ENCODE measurements at places on chromosomes 7 and 10.

DNA sequence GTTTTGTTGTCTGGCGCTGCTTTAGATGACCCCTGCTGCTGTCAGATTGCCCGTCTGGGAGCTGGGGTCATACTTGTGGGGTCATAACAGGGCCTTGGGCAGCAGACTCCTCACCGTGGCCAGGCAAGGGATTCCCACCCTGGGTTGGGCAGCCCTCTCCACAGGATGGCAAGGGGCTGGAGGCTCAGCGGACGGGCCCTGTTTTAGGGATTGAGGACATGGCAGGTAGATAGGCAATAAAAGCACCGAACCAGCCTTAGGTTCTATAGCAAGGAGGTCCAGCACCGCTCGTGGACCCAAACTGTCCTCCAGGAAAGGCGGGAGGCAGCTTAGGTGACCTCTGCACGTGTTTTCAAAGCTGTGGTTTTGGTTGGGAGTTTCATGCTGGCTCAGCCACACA lies 60.0 kb downstream of the GRK5 start:
- DNase-seq: no peak

GRCh38 chr7:130362251-130362816 lies 17.7 kb downstream of the CPA5 start:
- DNase-seq: no peak

- DNase-seq: peak; percentile 75
Observed at GRCh38 chr10:68208424-68209042, 23.4 kb downstream of the ATOH7 start.

- no peak for DNase-seq
Observed at GRCh38 chr7:111146136-111146535, 55.2 kb downstream of the LRRN3 start.

DNA sequence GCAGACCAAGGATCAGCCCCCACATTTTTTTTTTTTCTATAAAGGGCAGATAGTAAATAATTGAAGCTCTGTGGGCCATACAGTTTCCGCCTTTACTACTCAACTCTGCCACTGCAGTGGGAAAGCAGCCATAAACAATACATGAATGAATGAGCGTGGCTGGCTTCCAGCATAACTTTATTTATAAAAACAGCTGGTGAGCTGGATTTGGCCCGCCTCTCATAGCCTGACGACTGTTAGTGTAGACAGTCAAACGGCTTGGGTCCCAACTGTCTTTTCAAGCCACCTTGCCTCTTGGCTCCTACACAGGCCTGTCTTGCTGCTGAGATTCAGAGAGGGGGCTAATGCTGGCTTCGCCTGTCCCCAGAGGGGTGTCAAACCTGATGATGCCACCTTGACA lies 169.8 kb upstream of the GPR26 start:
- no peak for DNase-seq

DNA sequence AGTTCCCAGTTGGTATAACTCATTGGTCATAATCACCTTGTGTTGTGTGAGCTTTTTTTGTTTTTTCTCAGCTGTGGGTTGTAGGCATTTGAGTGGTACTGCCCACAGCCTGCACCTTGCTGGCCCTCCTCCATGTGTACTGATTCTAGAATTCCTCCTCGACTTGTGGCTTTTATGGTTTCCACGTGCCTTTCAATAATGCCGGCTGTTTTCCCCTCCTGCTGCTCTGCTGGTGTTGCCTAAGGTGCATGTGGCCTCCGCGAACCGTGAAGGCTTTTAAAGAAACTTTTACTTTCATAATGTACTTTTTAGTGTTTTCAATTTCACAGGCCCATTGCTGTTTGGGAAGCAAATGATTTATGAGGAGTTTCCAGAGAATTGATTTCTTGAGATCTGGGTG lies 518.0 kb downstream of the REEP3 start:
- no peak for DNase-seq

GRCh38 chr10:102247734-102248133 lies 2.4 kb downstream of the GBF1 start:
- DNase-seq: no peak

DNA sequence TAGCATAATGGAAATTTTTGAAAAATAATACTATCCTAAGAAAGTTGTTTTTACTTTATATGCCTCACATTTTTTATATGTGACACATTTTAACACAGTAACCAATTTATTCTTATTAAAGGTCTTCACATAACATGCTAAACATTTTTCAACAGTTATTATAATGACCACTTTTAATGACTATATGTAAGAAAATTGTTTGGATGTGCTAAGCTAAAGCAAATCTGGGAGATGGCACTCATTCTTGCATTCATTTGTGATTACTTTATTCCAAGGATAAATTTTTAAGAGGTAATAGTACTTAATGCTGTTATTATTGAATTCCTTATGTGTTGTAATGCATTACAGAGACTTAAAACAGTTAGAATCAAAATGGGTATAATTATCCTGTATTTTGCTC lies 88.1 kb downstream of the ANKIB1 start:
- DNase-seq: no peak

DNA sequence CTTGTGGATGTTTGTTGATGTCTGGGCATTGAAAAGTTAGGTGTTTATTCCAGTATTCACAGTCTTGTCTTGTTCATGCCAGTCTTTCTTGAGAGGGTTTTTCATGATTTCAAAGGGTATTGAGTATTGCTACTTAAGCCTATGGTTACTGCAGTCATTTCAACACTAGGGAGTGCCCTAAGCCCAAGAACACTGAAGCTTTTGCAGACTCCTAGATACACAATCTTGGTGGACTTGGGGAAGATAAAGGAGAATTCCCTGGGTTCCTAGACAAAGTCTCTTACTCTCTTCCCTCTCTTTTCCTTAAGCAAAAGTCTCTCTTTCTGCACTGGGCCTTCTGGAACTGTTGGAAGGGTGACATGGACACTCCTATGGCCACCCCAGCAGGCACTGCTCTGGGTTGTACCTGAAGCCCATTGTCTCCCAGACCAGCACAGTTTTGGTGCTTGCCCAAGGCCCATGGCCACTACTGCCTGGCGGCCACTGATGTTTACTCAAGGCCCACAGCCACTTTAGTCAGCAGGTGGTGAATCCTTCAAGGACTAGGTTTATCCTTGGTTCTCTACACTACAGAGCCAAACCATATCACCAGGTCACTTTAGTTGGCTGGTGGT lies 24.9 kb downstream of the SAMD9 start:
- peak; percentile 41 for DNase-seq

- peak; percentile 75 for DNase-seq
Observed at GRCh38 chr10:99975942-99976809, 33.6 kb downstream of the DNMBP start.

- DNase-seq: peak; percentile 5
Observed at GRCh38 chr7:128962899-128963298, 25.2 kb downstream of the IRF5 start.

DNA sequence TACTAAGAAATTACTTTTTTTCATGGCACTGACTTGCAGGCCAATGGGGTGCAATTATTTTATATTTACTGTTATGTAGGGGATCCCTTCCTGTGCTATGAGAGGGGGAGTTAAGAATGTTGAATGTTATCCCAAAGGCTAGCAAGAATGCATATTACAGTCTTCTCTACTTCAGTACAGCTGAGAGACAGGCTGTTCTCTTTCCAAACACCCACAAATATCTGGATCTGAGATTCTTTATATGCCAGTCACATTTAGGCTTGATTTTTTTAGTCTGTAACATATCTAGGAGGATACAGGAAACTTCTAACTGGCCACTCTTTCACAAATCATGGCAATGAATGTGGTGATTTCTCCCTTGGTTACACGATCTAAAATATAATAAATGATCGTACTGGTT lies 266.4 kb upstream of the FZD8 start:
- DNase-seq: no peak

DNA sequence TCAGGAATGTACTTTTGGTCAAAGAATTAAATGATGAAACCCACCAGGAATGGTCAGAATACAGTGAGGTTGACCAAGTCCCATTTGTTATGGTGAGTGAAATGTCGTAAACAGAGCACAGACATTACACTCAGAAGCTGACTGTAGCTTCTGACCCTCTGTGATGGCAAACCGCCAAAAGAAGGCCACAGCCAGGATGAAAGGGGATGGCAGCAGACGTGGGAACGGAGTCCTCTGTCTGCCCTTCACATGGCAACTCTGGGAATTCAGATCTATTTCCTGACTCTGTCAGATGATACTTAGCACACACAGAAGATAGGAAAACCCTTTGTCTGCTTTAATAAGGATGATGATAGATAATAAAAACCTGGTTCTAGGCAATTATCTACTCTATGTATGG lies 757.1 kb downstream of the SORCS3 start:
- DNase-seq: peak; percentile 47

DNA sequence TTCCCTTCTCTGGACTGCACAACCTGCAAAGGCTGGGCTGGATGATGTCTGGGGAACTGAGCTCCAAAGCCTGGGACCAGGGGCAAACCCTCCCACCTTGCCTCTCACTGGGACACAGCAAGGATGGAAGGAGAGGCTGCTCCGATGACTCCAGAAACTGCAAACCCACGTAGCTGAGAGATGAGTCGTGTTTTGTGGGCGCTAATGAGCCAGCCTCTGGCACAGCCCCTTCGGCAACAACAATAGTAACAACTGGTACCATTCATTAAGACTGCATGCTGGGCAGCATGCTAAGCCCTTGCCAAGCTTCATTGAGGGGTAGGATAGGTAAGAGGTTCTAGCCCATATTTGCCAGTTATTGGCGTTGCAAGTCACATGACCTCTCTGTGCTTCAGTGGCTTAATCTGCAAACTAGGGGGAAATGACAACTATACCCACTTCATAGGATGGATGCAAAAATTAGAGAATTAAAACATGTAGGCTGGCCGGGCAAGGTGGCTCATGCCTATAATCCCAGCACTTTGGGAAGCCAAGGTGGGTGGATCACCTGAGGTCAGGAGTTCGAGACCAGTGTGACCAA lies 145.9 kb downstream of the SH3PXD2A start:
- DNase-seq: peak; percentile 37

GRCh38 chr7:26349005-26349915 lies 57.6 kb downstream of the SNX10 start:
- DNase-seq: no peak

DNA sequence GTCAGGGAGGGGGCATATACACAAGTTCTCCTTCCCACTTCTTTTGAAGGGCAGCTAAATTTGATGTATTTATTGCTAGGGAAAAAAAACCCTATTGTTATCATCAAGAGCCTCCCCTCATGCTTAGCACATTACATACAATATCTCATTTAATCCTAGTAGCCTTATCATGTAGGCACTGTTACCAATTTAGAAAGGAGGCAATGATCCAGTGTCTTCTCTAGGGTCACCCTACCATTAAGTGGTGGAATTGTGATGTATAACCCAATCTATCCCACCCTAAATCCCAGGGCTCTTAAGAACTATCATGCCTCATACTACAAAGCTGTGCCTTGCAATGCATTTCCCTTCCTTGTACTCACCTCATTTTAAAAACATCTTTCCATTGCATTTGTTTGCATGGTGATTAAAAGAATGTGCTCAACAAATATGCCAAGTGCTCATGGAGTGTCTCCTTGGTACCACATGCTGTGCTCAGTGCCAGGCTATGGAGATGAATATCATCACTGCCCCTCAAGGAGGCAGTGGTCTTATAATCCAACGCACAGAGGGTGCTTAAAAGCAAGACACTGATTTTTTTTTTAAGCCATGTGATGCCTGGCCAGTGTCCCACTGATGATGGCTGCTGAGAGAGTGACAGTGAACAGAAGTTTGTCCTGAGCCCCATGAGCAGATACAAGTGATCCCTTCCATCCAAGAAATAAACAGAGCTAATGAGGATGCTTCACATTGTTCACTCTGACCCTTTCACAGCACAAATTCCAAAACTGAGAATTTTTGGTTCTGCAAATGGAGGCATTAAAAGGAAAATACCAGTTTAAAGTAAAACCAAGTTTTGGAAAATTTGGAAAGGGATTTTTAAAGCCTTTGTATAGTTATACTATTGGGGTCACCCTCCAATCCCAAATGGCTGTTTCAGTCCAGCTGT lies 98.2 kb downstream of the SORBS1 start:
- DNase-seq: no peak

GRCh38 chr7:123748171-123748733 lies 551 bp downstream of the WASL start:
- peak; percentile 40 for DNase-seq

DNA sequence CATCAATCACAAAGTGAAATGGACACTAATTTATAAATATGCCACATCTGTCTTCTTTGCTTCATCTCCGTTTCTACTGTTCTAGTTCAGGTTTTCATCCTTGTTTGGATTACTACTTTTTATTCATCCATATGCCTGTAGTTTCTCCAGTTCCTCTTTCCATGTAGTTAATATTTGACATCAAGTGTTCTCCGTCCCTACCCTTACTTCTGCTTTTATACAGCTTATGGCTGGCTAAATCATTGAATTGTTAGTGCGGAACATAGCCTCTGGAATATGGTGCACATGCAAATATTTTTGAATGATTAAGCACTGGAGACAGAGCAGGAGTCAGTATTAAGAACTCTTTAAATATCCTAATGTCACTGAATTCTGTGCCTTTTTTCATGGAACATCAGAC lies 230.0 kb upstream of the PPP1R3A start:
- no peak for DNase-seq

- no peak for DNase-seq
Observed at GRCh38 chr7:3981281-3981680, 680.2 kb downstream of the SDK1 start.

GRCh38 chr10:99487125-99487807 lies 45.5 kb upstream of the NKX2-3 start:
- DNase-seq: no peak

DNA sequence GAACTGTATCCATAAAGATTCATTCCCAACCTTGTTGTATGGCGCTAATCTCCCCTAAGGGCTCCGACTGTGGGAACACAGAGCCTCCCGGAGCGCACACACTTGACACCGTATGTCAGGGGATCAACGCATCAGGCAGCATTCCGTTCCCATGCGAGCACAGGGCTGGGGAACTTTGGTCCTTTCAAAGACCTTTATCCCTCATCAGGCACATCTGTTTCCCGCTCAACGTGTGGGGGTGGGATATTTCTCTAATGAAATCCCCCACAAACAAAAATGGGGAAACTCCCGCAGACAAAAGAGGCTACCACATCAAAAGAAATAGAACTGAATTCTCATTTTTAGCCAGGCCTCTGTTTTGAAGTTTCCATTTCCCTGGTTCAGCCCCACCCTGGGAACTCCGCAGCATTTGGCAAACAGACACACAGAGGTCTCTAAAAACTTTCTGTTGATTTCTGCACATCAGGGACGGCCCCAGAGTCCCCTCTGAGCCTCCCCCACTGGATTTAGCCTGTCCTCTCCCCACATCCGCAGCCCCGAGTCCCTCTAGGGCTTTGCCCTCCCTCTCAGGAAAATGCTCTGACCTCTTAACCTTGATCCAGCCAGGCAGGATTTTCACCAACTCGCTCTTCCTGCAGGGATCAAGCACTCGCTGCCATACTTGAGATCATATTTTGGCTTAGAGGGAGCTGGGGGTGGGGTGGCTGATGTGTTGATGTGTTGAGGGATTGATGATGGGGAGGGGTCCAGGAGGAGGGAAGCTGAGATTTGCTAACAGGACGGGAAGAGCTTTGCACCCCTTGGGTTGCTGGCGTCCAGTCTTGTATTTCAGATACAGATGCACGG lies 6.6 kb downstream of the CPA5 start:
- no peak for DNase-seq
